ENCODE measurements at places on chromosomes 7 and 10.

DNA sequence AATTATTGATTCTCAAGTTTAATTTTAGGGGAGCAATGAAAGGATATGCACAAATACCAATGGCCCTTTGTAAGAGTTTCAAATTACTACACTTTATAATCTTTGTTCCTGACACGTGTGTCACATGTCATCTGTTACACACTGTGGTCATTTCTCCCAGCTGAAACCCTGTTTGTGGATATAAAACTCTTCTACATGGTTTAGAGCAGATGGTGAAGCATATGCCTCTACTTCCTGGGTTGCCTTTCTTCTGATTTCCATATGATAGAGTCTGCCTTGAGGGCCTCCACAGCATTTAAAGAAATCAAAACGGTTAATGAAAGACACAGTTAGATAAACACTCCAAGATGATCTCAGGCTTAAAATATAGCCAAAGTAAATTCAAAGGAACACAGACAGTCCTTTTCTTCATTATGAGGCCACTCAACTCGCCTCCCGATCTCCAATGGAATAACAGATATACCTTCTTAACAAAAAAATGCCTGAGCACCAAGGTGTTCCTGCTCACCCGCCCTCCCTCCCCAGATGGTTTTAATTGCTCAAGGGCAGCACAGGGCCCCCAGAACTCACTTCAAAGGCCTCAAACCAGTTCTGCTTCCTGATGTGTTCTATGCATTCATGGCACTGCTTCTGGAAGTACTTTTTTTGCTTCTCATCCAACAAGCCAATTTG lies 75.0 kb downstream of the CPVL start:
- no peak for DNase-seq

- DNase-seq, result no peak
Observed at GRCh38 chr10:100076750-100077149, 4.9 kb downstream of the CPN1 start.

GRCh38 chr7:71286924-71287323 lies 155.0 kb downstream of the GALNT17 start:
- no peak for DNase-seq

DNA sequence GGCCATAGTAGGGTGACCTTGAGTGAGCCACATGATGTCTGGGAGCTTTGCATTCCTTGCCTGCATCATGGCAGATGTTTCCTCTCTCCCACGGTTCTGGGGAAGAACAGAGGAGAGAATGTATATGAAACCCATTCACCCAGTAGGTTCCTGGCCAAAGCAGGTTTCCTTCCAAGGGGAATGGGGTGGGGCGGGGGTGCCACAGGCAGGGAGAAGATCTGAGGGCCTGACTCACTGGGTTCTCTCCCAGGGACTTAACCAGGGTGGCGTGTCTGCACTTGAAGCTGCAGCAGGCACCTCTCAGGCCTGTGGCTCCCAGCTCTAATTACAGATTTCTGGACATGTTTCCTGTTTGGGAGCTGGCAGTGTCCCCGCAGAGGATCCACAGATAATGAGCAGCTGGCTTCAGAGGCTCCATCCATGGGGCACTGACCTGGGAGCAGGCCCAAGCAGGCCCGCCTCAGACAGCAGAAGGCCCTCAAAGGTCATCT lies 50.2 kb upstream of the ZMIZ1 start:
- DNase-seq, result no peak

DNA sequence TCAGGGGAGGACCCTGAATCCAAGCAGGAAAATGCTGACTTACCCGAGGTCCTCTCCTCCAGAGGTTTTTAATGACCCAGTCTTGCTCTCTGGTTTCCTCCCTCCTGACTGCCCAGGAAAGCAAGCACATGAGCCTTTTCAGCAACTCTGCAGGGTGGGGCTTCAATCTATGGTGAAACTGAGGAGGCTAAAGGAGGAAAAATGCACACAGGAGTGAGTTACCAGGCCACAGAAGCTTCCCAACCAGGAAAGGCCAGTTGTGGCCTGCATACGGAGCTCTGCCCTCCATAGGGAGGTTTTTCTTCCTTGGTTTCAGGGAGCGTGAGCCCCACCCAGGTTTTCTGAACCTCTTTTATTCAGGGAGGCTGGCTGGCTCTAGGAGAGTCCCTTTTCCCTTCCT lies 14.1 kb upstream of the DLG5 start:
- no peak for DNase-seq

Measured in activated CD4-positive, alpha-beta T cell treated with anti-CD3 and anti-CD28 coated beads for 24 hours (primary cell).